NCI-H774 (cell line): ENCODE measurements at places on chromosomes 5 and 9.
A peak's percentile ranks its signal among the peaks of the same experiment; 100 is the strongest.

DNA sequence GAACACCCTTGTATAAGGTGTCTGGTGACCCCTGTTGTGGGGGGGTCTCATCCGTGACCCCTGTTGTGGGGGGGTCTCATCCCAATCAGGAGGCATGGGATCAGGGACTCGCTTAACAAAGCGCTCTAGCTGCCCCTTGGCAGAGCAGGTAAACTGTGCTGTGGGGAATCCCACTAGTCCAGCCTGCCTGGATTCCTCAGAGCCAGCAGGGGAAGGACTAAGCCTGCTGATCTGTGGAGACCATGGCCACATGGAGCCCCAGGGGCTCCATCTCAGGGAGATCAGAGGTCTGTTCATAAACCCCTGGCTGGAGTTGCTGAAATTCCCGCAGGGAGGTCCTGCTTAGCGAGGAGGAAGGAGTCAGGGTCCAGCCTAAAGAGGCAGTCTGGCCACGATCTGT is 45.8 kb upstream of the TXNDC8 start:
- DNase-seq, result no peak

- no peak for DNase-seq
Measured at GRCh38 chr9:86687788-86688187, 259.5 kb downstream of the GAS1 start.

- DNase-seq, result no peak
Measured at GRCh38 chr5:172088801-172089200, 82.4 kb upstream of the FBXW11 start.

DNA sequence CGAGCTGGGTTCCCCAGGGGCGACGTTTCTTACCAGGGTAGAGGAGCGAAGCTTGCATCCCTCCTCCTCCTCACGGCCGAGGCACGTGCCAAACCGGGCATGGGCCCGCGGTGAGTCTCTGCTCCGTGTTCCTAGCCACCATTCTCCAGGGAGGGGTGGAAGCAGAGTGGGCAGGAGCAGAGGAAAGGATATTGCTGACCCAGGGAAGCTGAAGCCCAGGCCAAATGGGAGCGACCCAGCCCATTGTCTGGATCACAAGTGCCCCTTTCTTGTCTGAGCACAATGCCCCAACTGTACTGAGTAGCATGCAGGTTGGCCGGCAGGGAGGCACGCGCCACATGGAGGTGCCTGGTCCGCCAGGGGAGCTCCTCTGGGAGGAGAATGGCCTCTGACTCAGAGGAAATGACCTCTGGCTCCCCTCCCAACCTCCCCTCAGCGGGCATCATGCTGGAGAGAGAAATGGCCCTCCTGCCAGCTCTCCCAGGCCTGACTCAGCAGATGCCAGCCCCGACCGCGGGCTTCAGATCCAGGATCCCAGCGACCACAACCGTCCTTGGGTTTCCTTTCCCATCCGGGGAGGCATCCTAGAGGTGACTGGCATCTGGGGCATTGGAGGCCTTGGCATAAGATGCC is 1.1 kb downstream of the PRR7 start:
- DNase-seq, result peak; percentile 2

DNA sequence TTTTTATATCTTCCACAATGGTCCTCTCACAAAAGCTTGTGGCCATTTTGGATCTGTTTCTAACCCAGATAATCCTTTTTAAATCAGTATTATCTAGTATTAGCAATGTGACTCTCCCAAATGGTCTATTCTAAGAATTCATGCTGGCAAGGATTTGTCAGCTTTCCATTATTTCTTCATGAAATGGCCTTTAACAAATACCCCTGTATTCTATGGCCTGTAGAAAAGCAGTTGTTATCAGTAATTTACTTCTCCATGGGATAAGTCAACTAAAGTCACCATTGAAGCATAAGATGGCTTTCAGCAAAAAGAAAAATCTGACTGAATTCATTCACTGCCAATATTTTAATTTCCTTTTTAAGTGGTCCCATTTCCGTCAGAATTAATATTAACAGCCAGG is 346.4 kb upstream of the FAM174A start:
- DNase-seq, result no peak
